ENCODE measurements at places on chromosomes 1 and 21.
A peak's percentile ranks its signal among the peaks of the same experiment; 100 is the strongest.

GRCh38 chr1:57468641-57469523 is 45.0 kb upstream of the DAB1 start:
- H3K4me1 ChIP-seq = no peaks in the 10 kb centered on the region
- no peak overlapping the region for H3K27ac ChIP-seq
- no peaks in the 10 kb centered on the region for H3K27me3 ChIP-seq
- no peak for DNase-seq

DNA sequence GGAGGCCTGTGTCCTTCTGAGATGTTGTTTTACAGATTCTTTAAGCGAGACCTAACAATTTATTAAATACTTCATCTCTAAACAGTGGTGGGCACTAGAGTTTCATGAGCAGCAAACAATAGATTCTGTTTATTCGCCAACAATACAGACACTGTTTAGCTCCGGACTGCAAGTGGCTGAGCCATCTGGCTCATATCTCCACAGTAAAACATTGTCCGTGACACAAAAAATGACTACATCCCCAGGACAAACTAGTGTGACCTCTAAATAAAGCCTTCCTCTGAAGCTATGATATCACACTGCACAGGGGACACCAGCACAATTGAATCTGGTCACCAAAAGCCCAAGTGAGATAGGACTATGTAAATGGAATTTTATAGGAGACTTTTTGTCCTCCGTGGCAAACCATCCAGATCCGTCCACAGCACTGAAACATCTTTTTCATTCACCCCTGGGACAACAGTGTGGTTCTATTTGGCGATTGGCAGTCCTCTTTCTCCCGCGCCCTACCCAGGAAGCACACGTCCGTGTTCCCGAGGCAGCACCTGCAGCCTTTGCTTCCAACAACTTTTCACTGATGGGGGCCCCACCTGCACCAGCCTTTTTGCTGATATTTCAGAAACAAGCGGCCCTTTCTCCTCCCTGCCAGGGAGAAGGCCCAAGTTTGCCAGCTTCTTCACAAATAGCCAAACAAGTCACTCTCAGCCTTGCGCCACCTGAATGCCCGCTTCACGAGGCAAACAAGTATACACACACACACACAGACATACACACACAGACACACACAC is 47.4 kb downstream of the OLIG1 start:
- no peaks in the 10 kb centered on the region for H3K36me3 ChIP-seq
- H3K4me1 ChIP-seq = no peaks in the 10 kb centered on the region
- no peaks in the 10 kb centered on the region for H3K27me3 ChIP-seq
- no peak for DNase-seq
- no peak overlapping the region for H3K4me3 ChIP-seq

GRCh38 chr1:80202118-80202517 is 1195.6 kb upstream of the ADGRL4 start:
- no peak overlapping the region for H3K27ac ChIP-seq
- no peak for DNase-seq
- no peak overlapping the region for H3K4me3 ChIP-seq
- H3K27me3 ChIP-seq = no peaks in the 10 kb centered on the region
- no peaks in the 10 kb centered on the region for H3K4me1 ChIP-seq
- no peaks in the 10 kb centered on the region for H3K36me3 ChIP-seq

DNA sequence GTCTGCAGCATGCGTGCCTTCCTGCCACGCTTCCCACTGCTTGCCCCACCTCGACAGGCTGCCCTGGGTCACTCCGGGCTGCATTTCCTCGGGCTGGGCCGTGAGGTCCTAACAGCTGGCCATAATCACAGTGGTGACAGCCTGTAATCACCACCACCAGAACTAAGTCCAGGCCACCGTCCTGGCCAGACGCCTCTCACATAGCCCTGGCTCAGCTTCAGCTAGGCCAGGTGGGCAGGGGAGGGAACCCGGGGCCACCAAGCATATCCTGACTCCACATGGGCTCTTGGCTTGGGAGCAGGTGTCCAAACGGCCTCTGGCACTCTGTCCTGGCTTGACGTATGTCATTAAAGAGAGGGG is 229.5 kb downstream of the TRABD2B start:
- H3K27ac ChIP-seq = no peak overlapping the region
- no peaks in the 10 kb centered on the region for H3K27me3 ChIP-seq
- no peak for DNase-seq
- H3K36me3 ChIP-seq = no peaks in the 10 kb centered on the region
- no peak overlapping the region for H3K4me3 ChIP-seq

DNA sequence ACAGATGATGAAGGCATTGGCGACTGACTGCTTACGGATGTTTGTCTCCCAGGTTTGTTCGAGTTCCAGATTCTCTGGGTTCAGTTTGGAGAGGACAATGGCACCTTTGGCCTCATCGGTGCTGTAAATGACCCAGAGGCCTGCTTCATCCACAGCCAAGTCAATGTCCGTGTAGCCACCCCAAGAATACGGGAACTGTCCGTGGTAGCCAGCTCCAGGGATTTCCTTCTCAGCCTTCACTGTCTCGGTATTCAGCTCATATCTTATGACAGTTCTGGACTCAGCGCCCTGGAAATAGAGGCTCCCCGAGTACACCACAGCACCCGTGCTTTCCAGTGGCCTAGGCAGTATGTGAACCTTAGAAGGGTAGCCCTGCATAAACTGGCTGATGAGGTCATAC is 14.1 kb downstream of the MYOCOS start:
- no peaks in the 10 kb centered on the region for H3K4me1 ChIP-seq
- no peak overlapping the region for H3K4me3 ChIP-seq
- H3K27ac ChIP-seq = no peak overlapping the region
- H3K36me3 ChIP-seq = no peaks in the 10 kb centered on the region
- no peaks in the 10 kb centered on the region for H3K27me3 ChIP-seq

DNA sequence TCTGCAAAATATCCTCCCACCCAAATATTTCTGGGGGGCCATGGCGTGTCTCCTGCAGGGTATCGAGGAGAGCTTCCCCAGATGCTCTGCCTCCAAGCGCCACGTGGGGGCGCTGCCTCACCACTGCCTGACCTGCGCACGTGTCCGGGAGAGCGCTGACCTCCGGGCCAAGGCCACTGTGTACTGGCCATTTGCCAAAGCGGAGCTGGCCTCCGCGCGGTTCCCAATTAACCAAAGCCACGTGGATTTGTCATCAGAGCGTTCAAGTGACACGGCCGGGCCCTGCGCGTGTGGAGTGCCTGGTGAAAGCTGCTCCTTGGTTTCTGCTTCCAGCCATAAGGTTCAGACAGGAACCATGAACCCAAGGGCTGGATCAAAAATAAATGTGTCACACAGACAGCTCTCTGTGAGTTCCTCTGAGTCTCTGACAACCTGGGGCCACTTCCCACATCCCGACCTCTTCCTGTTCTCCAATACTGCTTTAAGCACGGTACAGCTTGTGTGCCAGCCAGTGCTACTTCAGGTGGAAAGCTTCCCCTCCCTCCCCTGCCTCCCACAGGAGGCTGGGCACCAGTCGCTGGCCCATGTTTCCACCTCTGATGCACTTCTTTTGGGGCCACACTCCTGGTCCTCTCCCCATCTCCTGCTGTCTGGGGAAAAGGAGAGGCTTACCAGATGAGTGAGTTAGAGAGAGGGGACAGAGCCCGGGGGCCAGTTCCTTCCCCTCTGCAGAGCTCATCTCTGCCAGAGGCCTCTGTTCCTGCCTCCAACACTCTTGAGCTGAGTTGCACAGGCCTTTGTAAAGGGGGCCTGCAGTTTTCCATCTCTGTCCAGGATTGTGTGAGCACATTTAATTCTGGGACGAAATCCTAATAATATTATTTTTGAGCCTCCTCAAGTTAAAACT is 26.1 kb downstream of the ZP4 start:
- H3K4me1 ChIP-seq = peaks cover 7% of the 10 kb centered on the region
- peak overlapping the region; percentile 56 for H3K4me3 ChIP-seq
- H3K36me3 ChIP-seq = no peaks in the 10 kb centered on the region
- no peak for DNase-seq
- no peak overlapping the region for H3K27ac ChIP-seq
- H3K27me3 ChIP-seq = no peaks in the 10 kb centered on the region

GRCh38 chr1:77175230-77175844 is 43.9 kb downstream of the PIGK start:
- H3K36me3 ChIP-seq = no peaks in the 10 kb centered on the region
- no peak for DNase-seq
- no peak overlapping the region for H3K4me3 ChIP-seq
- H3K27ac ChIP-seq = no peak overlapping the region

GRCh38 chr1:180278596-180279395 is 48.7 kb downstream of the LHX4 start:
- DNase-seq = no peak
- no peak overlapping the region for H3K4me3 ChIP-seq
- peaks cover 66% of the 10 kb centered on the region for H3K36me3 ChIP-seq

- no peaks in the 10 kb centered on the region for H3K36me3 ChIP-seq
These were observed 94.1 kb upstream of the KLHDC7A start for GRCh38 chr1:18386591-18386990.

DNA sequence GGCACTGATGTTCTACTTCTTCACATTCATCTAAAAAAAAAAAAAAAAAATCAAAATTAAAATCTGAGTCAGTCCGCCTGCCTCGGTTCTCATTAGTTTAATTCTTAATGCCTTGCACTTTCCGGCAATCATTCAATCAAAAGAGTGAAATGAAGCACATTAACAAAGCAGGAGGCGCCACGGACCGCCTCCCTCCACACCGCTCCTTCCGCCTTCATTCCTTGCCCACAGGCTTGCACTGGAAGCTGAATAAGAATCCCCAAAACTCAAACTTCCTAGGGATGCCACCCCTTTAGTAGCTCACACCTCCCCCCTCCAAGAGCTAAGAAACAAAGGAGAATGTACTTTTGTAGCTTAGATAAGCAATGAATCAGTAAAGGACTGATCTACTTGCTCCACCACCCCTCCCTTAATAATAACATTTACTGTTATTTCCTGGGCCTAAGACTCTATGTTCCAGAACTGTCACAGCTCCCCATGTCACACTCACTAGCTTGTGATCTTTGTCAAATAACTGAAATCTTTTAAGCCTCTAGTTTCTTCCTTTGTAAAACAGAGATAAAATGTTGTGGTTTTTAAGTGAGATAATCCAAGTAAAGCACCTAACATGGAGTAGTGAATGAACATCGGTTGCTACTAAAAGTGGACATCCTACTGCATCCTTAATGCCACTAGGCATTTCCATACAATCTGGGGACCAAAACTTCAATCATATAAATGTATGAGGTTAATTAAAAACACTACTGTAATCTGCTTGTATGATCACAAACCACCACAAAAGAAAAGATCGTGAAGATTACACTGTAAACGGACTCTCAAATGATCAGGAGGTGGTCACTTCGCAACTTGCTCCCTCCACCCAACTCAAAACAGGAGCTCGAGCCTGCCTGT is 27.4 kb downstream of the LGALS8 start:
- H3K4me3 ChIP-seq = no peak overlapping the region
- H3K36me3 ChIP-seq = peaks cover 100% of the 10 kb centered on the region
- no peak for DNase-seq
- H3K4me1 ChIP-seq = no peaks in the 10 kb centered on the region
- no peaks in the 10 kb centered on the region for H3K27me3 ChIP-seq
- no peak overlapping the region for H3K27ac ChIP-seq

DNA sequence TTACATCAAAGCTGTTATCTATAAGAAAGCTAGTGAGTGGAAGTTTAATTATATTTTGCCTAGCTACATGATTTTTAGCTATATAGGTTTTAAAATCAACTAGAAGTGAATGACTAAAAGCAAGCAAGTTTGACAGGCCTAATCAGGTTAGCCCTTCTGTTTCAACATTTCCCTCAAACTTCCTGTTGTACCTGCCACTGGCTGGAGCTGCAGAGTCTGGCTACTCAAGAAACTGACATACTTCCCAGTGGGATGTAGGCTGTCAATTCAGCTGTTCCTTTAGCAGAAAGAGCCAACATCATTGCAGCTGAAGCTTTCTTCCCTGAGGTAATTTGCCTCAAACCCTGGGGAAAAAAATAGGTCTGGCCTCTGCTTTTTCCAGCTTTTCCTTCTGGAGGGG is 87.1 kb upstream of the TNR start:
- H3K4me1 ChIP-seq = no peaks in the 10 kb centered on the region
- H3K27me3 ChIP-seq = no peaks in the 10 kb centered on the region
- no peak for DNase-seq
- no peak overlapping the region for H3K4me3 ChIP-seq
- no peak overlapping the region for H3K27ac ChIP-seq

GRCh38 chr21:38307771-38308531 is 51.2 kb downstream of the KCNJ15 start:
- H3K4me3 ChIP-seq = no peak overlapping the region
- H3K27ac ChIP-seq = no peak overlapping the region
- H3K4me1 ChIP-seq = peaks cover 7% of the 10 kb centered on the region
- H3K36me3 ChIP-seq = no peaks in the 10 kb centered on the region
- no peak for DNase-seq
- H3K27me3 ChIP-seq = no peaks in the 10 kb centered on the region
